ENCODE measurements at places on chromosomes 1 and 21.

- DNase-seq, result no peak
Measured at GRCh38 chr1:43274804-43275180, 5.0 kb downstream of the TMEM125 start.

DNA sequence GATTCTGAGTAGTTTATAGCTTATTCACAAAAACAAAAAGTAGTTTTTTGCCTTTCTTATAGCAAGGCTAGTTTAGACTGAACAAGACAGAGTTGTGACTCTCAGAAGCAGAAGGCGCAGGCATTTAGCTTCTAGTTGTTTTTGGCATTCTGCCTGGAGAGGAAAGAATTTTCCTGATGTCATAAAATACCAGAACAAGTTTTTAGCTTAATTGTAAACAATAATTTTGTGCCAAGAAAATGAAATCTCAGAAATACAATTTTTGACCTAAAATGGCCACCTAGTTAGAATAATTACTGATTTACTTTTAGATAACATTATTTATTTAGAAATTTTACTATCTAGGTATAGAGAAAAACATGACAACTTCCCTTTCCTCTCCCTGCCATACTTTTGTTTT is 1.0 kb downstream of the DNAJB4 start:
- DNase-seq, result peak; percentile 25

DNA sequence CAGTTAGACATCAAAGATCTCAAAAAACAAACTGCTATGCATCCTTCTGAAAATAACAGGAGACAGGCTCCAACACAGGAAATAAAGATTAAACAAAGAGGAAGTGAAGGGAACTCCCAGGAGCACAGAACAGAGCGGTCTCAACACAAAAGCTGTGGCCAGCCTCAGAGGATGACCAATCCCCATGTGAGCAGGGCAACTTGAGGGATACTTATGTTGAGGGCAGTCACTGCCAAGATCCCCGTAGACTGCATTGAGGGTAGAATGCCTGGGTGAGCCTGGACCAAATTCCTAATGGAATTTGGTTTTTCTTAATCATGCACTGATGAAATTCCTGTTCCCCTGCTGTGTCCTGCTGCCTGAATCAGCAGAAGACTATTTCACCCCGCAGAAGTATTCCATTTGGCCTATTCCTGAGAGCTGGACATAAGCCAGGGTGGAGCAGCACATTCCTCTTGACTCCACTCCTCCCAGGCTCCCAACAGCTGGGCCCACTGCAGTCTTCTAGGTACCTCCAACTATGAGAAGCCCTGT is 49.0 kb downstream of the JAK1 start:
- DNase-seq, result peak; percentile 94

DNA sequence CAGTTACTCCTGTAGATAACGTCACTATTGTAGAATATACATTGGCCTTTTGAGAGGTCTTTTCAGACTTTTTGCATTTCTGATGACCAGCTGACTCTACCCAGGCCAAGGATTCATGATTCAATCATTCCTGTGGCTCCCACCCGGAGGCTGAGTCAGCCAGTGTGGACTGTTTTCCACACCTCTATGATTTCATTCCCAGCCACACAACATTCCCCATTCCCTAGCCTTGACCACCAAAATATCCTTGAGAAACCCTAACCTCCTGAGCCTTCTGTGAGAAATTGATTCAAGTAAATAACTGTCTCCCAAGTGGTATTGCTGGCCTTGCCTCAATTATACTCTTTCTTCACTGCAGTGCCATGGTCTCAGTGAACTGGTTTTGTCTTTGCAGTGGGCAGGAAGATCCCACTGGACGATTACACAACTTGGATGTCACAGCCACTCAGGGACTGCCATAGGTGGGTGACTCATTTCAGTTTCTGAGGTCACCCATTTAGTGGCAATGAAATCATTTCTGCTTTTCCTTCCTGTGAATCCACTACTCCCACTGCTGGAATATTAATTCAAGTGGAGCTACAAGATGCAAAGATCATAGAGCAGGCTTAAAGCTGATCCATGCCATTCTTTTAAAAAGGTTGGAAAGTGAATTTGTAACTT is 518.6 kb upstream of the ZP4 start:
- peak; percentile 71 for DNase-seq

DNA sequence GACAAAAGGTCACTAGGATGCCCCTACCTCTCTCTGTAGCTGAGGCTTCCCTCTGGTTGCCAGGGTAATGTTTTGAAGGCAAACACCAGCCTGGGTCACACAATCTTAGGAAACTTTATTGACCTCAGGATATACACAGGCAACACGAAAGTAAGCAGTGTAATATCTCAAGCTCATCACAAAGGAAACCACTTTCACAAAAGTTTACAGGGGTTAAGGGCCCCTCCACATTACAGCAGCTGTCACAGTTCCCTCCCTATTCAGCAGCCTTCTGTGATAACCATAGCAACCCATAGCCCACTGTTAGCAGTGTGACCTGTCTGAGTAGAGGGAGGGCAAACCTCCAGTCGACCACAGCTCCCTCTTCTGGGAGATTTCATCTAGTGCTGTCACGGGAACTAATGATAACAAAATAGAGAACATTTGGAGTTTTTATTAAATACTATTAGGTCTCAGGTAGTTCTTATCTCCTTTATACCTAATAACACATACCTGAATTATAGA is 149.8 kb downstream of the PTPRC start:
- no peak for DNase-seq

- DNase-seq, result no peak
Measured at GRCh38 chr1:108742253-108742652, 4.2 kb upstream of the STXBP3 start.

DNA sequence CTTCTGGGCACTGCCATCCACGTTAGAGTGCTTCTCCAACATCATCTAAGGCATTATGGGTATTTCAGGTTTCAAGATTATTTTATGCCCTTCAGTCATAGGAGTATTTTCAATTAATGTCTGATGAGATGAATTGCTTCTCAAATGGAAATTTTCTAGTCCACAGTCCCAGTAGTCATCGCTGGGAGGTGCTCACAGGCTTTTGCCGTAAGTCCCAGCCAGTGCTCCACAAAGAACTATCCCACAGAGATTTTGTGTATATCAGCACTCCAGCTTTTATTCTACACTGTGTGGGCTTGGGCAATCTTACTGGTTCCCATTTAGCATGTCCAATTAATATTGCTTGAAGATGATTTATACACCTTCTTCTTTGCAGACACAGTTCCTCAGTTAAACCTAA is 61.0 kb downstream of the SMYD2 start:
- no peak for DNase-seq

- no peak for DNase-seq
Measured at GRCh38 chr1:78591971-78592370, 28.3 kb upstream of the IFI44L start.

DNA sequence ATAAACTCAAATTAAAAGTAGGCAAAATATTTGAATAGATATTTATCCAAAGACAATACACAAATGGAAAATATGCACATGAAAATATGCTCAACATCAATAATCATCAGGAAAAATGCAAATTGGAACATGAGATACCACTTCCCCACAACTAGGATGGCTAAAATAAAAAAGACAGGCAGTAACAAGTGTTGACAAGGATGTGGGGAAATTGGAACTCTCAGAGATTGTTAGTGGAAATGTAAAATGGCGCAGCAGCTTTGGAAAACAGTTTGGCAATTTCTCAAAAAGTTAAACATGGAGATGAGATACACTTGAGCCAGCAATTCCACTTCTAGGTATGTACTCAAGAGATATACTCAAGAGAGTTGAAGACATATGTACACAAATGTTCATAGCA is 48.8 kb downstream of the NAV1 start:
- no peak for DNase-seq

DNA sequence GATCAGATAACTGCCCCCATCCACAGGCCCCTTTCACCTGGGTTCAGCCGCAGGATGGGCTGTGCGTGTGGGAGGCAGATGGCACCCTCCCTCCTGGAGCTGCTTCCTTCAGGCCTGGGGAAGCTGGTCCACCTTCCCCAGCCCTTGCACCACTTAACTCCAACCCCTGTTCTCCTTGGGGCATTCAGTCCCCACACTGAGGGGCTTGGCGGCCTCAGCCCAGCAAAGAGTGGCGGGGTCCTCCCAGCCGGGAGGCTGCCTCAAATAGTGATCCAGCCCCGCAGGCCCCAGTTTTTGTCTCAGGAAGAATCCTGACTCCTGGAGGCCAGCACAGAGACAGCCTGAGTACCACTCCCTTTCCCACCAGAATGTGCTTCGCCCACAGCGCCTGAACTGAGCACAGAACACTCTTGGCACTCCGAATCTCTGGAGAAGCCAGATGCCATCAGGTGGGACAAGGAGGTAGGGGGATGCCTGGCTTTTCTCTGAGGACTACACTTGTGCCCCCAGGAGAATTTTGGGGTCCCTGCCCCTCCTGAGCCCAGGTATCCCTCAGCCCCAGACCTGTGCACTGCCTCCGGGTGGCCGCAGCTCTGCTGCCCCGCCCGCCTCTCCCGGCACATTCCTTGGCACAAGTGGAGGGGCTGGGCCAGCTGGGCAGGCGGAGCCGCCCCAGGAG is 936 bp downstream of the PAQR6 start:
- no peak for DNase-seq

DNA sequence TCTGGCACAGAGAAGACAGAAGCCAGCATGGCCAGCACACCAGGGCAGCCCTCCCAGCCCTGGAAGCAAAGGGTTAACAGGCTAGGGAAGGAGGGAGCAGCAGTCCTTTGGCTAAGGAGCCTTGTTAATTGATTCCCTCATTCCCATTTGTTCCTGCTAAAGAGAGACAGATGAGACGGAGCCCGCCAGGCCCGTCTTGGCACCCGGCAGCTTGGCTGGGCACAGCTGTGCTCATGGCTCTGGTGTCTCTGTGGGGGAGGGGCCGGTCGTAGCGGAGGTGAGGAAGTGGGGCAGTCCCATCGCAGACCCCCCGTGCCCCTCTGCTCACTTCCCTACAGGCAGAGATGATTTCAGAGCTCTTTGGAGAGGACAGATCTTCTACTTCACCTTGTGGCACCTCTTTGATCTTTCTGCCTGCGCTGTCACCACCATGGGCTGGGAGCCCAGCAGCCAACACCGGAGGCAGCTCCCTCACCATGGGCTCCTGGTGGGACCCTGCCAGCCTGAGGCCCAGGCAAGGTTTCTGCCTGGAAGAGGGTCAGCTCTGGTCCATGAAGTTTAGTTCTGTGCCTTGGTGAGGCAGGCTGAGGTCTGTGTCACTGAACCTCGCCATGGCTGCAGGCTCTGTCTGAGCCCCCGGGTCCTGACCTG is 38.0 kb downstream of the FOXO6 start:
- DNase-seq, result no peak

GRCh38 chr1:225757927-225758656 is 19.5 kb upstream of the SRP9 start:
- DNase-seq, result no peak
